ENCODE measurements at places on chromosomes 7 and 10.

DNA sequence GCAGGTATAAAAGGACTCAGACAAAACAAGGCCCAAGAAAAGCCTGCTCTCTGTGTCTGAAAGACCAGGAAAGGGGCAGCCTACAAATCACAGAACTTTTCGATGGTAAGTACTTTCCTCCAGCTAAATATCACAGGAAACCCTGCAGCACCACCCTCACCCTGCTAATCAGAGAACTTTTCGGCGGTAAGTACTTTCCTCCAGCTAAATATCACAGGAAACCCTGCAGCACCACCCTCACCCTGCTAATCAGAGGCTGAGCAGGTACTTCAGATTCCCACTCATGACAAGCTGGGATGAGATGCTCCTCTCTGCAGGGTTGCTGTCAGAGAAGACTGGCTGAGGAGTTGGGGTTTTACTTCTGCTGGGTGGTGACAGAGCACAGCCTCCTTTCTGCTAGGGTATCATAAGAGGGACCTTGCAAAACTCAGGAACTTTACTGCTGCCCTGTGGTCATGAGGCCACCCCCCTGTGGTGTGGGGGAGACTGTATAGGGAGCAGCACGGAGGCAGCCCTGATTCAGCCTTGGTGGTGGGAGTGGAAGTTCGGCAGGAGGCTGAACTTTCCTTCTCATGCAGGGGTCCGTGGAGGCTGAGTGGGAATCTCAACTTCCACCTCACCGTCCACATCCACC, 7.2 kb downstream of the WDR37 start:
- DNase-seq, result peak; percentile 43

DNA sequence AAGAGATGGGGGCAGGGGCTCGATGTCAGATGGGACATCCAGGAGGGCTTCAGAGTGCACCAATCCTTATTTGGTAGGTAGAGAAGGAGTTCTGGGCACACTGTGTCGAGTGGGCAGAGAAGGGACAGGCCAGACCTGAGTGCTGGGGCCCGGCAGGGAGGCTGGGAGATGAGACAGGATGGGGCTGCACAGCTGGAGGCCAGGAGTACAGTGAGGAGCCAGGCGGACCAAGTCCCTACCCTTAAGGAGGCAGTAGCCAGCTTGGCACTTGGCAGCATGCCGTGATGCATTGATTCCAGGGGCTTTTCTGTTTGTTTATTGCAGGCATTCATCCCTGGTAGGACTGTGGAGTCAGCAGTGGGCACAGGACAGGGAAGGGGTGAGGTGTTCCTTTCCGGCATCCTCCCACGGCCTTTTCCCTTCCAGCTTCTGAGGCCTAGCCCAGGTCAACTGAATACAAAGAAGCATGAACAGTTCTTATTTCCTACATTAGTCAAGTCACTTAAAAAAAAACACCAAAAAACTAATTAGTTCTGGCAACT, 168.8 kb upstream of the CDCA7L start:
- DNase-seq, result no peak

DNA sequence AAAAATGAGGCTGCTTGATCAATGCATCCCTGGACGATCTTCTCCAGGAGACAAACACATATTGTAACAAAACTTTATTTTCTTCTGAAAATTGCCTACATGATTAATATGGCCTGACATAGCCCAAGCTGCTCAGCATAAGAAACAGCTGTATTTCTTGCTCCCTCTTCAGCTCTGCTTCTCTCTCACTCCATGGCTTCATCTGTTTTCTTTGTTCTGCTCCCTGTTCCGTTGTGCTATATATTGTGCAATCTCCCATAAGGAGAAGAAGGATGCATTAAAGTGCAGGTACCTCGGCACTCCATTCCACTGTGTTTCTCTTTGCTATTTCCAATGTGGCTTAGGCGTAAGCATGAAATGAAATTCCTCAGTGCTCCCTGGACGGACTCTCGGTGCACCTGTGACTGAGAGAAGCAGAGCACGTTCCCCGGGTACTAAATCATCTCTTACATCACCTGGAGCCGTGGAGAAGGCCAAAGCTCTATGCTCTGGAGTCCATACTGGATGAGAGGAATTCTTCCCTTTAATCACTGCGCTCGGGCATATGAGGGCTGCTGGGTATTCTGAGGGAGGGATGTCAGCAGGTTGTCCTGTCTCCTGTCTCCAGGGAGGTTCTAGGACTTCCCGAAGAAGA, 254.3 kb downstream of the GALNT17 start:
- DNase-seq, result no peak

GRCh38 chr7:145036604-145037405, 201.0 kb upstream of the TPK1 start:
- peak; percentile 3 for DNase-seq

GRCh38 chr7:84175461-84175860, 19.1 kb downstream of the SEMA3A start:
- no peak for DNase-seq

- DNase-seq, result no peak
These were observed 1.5 kb upstream of the TACR2 start for GRCh38 chr10:69418052-69418752.

GRCh38 chr7:17325364-17325763, 26.9 kb downstream of the AHR start:
- DNase-seq, result no peak

- no peak for DNase-seq
These were observed 14.8 kb downstream of the YKT6 start for GRCh38 chr7:44215531-44215930.

GRCh38 chr7:131306777-131307176, 20.9 kb upstream of the MKLN1 start:
- DNase-seq, result no peak

DNA sequence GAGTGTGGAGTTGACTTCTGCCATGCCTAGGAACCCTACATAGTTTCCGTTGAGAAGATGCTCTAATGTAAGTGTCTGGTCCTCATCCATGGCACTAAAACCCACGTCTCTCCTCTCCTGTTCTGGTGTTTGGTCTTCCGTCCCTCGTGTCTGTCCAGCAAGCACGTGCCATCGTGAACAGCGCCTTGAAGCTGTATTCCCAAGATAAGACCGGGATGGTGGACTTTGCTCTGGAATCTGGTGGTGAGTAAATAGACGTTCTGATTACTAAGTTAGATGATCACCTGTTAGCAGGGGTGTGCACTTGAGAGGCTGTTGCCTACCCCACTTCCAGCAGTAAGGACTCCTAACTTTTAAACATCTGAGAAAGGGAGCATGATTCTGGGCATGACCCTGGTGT, 15.1 kb upstream of the GET4 start:
- no peak for DNase-seq

- peak; percentile 25 for DNase-seq
These were observed 50.5 kb upstream of the COBL start for GRCh38 chr7:51366930-51367613.

GRCh38 chr10:123549761-123550454, 116.2 kb upstream of the GPR26 start:
- DNase-seq, result no peak

- no peak for DNase-seq
These were observed 41.0 kb upstream of the AMPH start for GRCh38 chr7:38671911-38672905.

- no peak for DNase-seq
These were observed 10.8 kb downstream of the STEAP2 start for GRCh38 chr7:90222390-90222789.

DNA sequence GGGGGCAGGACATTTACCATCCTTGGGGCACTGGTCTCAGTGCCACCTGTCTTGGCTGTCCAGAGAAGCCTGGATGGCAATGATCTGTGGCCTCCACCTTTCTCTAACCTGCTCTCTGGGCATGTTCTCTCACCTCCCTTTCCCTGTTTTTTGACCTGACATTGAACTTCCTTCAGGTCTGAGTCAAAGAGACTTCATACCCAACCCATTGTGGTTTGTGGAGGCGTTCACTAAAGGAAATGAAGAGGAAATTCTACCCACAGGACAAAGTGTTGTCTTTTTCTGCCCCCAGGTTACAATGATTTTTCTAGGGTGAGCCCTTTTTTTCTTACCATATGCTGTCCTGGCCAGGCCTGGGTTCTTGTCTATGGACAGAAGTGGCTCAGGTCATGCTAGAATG, 76.6 kb downstream of the CYP26A1 start:
- DNase-seq, result no peak

GRCh38 chr7:19235680-19236079, 90.5 kb upstream of the FERD3L start:
- DNase-seq, result no peak

- DNase-seq, result no peak
These were observed 36.6 kb downstream of the PRKAG2 start for GRCh38 chr7:151840088-151840910.

DNA sequence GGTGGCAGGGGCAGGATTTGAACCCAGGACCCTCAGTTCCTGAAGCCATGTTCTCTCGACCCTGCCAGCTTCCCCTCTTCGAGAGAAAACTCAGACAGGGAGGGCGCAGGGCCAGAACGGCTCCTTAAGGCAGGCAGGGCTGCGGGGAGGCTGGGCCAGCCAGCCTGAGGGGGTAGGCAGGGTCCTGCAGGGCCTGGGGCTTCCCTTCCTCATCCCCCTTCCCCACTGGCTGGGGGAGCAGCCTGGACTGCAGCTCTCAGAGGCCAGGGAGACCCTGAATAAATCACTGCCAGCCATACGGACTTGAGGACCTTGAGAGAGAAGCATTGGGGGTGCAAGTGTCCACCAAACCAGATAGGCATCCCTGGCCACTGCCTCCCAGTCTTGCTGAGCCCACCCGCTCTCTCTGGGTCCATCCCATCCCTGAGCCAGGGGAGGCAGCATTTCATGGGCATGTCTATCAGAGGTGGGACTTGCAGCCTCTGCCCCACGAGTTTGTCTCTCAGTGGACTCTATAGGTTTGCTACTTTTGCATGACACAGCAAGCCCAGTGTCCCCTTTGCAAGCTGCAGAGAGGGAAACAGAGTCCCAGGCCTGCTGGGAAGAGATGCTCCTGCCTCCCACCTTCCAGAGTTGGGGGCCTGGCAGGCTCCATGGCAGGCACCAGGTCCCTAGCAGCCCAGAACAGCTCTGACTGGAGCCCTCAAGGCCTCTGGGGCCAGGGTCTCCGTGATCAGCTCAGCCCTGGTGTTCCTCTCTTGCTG, 70.9 kb downstream of the MYL10 start:
- no peak for DNase-seq

DNA sequence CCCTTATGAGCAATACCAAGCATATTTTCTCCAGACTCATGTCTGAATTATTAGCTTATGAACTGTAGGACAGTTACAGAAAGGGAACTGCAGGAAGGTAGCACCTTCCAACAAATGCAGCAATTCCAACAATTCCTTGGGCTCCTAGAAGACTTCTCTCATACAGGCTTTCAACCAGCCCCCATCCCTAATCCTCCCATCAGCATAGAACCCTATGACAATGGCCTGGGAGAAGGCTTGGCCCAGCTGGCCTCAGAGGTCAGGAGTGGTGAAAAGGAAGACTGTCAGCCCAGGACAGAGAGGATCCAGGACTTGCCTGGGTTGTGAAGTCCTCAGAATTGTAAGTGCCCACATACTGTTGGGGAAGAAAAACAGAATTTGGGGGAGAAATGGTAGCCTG, 5.9 kb downstream of the VPS41 start:
- DNase-seq, result no peak

DNA sequence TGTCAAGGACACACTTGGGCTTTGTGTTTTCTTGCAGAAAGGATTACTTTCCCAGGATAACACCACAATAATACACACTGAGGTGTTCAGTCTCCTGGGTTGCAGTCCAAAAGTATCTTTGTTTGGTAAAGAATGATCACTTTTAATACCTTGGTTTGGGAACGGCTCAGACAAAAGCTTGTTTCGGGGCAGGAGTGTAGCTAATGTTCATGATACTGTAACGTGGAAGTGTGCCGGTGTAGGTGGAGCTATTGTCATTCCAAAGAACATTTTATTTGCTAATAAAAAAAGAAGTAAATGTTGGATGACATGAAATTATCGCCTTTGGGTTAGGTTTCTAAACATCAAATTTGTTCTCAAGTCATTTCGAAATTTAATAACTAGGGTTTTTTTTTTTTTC, 1.2 kb downstream of the EIF4H start:
- no peak for DNase-seq

- no peak for DNase-seq
These were observed 31.8 kb downstream of the CACNA2D1 start for GRCh38 chr7:82411732-82412131.

DNA sequence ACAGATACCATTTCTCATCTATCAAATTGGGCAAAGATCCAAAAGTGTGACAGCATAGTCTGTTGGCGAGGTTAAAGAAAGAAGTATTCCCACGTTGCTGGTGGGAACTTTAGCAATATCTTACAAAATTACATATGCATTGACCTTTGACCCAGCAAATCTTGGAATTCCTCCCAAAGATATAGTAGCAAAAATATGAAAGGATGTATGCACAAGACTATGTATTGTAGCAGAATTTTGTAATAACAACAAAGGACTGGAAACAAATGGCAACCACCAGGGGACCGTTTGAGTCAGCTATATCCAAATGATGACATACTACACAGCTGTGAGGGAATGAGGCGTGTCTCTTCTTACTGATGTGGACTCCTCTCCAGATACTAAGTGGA, 50.2 kb downstream of the KCNH2 start:
- no peak for DNase-seq
